ENCODE measurements at places on chromosomes 3 and 15.

GRCh38 chr3:131326307-131326706 is 55.3 kb upstream of the NUDT16 start:
- DNase-seq, result no peak

GRCh38 chr15:81784751-81785150 is 261.1 kb downstream of the MEX3B start:
- no peak for DNase-seq

DNA sequence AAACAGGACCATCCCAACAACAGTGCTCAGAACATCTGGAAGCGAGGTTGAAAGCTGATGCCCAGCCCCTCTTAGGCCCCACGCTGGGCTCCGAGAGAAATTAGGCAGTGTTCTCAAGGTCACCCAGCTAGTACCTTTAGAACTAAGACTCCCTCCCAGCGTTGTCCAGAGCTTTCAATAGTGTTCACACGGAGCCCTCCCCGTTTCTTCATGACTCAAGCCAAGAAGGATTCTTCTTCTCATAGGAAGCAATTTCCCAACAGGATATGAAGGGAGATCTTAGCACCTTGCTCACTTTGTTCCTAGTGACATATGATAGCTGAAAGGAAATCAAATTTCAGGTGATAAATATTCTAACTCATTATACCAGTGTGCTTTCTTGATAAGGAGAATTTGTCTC is 244.2 kb upstream of the ST8SIA2 start:
- DNase-seq, result no peak

DNA sequence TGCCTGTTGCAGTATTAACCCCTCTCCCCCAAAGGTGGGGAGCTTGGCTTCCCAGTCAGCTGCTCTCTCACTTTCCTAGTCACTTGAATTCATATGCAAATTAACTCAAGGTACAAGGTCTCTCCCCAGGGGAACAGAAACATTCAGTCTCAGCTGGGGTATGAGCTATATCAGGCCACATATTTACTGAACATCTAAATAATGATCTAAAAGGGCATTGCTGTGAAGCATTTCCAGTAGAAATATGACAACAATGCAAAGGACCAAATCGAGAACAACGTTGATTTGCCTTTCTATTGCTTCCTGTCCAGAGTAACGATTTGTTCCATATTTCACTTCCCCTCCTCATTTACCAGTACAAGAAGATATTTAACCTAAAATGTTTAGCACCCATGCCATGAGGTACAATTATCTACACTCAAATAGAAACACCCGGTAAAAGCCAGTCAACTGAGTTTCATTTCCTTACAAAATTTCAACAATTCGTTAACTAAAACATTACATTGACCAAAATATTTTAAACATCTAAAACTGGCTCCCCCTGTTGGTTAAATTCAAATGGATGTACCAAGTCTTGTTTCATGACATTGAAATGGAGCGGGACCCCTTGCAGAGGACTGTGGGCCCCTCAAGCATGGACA is 36.5 kb upstream of the KLHL6 start:
- DNase-seq, result no peak

DNA sequence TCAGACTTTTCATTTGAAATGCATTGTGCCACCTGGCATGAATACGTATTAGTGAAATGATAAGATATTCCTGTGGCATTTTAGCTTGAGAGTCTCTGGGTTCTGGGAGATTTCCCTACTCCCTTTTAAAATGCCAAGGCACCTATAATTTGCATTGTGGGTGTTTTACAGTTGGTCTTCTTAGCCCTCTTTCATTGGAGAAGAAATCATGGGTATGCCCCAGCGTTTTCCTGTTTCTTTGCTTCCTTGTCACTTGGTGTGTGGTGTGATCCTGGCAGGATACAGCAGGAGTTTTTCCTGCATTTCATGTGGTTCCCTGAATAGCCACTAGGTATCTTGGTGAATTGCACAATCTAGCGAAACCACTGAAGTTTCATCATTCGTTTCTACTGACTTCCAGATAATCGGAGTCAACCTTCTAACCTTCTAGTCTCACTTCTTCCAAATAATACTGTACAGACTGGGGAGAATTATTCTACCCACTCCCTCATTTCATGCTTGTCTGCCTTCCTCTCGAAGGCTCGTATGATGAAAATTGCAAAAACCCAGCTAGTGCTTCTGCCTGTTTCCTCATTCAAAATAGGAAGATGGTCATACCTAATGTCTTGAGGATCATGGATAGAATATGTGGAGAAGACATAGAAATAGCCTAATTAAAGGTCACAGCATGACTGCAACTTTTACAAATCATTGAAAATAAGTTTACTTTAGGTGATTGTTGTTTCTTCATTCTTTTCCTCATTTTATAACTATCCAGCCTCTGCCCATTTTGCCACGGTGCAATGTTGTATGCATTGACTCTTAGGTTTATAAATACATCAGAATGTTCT is 2.6 kb downstream of the BHLHE40 start:
- no peak for DNase-seq

GRCh38 chr15:38171973-38172372 is 80.7 kb upstream of the SPRED1 start:
- DNase-seq, result no peak
